Amniotic epithelial cell (primary cell): ENCODE measurements at places on chromosomes 1 and 21.

DNA sequence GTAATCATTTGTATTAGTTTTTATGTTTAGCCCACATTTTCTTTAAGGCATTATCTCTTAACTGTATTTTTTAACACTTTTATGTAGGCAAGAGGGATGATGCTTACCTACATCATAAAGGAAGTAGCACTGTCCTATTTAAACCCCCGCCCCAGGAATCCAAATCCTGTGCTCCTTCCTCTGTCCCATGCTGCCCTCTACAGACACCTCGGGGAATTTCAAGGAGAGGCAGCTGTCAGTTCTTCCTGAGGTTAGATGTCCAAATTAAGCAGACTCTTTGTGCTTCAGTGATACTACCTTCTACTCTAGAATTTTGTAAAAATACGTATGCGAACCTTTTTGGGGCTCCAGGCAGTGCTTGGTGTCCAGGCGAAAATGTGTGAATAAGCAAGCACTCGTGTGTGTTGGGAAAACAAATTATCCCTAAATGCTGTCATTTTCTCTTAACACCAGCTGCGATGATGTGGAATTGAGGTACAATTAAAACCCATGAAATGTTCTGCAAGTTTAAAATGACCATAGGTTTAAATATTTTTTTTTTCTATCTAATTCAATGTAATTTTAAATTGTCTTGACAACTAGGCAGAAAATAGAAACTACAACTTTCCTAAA lies 19.2 kb downstream of the CRCT1 start:
- peak; percentile 3 for DNase-seq

GRCh38 chr1:56095696-56096665 lies 483.4 kb downstream of the PLPP3 start:
- peak; percentile 92 for DNase-seq

GRCh38 chr1:223716302-223716862 lies 4.0 kb downstream of the CAPN2 start:
- DNase-seq, result peak; percentile 84

GRCh38 chr1:66395202-66396061 lies 138.5 kb upstream of the SGIP1 start:
- peak; percentile 40 for DNase-seq

DNA sequence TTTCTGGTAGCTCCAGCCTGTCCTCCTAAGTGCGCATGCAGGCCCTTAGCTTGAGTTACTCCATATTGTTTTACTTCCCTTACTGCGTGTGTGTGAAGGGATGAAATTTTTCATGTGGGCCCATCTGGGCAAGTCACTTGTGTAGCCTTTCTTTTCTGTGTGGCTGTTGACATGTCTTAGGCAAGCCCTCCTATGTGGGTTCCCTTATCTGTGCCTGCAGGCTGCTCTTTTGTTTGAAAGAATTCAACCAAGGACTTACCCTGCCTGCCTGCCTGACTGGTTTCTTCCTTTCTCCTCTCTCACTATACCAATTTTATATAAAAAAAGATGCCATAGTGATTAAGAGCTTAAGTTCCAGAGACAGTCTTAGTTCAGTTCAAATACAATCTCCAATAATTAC lies 249.3 kb downstream of the ATG4C start:
- no peak for DNase-seq

- no peak for DNase-seq
Observed at GRCh38 chr1:175319912-175320230, 127.3 kb upstream of the KIAA0040 start.

GRCh38 chr1:22259551-22260282 lies 116.8 kb upstream of the WNT4 start:
- no peak for DNase-seq

DNA sequence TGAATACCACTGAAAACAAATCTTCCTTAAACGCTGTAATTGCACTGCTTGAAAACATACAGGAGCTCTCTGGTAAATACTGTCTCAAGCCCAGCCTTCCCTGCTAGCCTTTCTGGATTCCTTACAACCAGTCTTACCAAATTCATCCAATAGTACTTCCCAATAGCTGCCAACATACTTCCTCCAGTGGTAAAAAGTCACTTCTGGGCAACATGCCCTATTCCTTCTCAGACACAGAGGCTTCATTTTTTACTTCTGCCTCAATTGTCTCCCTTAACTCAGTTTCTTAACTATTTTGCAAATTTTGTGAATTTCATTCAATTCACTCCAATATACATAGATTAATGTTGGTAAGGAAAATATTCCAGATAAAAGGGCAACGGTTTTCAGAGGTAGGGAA lies 166.3 kb downstream of the TBX15 start:
- DNase-seq, result no peak

DNA sequence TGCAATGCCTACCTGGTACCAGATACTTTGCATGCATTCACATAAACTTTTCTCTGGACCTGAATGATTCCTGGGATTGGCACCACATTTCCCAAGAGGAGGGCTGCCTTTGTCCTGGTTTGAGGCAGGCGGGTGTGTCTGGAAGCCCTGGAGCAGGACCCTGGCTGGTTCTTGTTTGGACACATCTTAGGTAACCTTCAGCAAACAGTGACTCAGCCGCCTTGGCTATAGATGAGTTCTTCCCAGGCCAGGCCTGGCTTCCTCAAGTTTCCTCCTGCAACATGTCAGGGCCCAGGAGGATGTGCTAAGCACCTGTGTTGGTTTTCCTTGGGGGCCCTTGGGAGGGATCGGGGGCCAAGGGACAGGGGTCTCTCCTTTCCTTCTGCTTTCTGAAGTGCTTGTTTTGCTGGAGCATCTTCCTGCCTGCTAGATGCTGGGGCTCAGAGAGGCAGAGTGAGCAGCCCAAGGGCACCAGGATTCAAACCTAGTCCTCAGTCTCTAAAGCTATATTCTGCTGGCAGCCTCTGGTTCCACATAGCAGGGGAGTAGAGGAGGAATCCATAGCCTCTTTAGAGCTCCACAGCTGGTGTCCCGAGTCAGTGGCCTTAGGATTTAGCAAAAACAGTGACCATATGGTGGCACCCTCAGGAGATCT lies 38.2 kb downstream of the PAX7 start:
- no peak for DNase-seq

GRCh38 chr1:96080925-96081324 lies 640.7 kb upstream of the PTBP2 start:
- DNase-seq, result peak; percentile 22

DNA sequence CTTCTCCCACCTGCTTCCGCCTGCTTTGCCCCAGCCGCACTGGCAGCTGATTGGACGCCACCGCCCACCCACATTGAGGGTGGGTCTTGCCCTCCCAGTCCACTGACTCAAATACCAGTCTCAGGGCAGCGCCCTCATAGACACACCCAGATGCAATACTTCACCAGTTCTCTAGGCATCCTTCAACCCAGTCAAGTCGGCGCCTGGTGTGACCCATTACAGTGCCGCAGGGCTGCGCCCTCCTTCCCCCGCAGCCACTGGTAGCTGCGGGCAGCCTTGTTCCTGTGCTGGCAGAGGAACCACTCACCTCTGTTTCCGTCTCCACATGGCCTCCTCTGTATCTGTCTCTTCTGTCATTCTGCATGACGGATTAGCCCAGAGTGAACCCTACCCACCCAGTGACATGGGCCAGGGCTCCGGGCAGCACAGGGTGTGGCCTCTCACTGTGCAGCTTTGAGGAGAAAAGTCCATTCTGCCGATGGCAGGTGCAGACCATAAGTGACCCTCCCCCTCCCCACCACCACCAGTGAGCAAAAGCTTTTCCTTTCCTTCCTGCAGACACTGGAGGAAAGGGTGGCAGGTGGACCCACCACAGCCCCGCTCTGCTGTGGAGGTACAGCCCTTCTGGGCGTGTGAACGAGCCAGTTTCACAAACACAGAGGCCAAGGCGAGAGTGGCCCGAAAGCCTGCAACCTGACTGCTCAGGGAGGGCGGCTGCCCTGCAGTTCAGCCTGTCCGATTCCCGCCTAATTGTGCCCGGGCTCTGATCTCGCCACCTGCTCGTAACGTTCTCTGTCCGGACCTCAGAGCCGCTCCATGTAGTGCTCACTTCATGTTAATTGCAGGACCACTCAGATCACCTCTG lies 57.1 kb downstream of the FAAP20 start:
- DNase-seq, result no peak

DNA sequence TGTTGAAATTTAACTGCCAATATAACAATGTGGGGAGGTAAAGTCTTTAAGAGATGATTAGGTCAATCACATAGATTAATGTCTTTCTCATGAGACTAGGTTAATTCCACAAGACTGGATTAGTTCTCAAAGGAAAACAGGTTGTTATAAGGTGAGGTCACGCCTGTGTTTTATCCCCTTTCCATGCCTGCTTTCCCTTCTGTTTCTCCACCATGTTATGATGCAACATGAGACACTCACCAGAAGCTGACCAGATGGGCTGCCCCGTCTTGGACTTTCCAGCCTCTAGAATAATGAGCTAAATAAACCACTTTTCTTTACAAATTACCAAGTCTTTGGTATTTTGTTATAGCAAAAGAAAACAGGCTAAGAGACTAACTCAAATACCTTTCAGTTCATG lies 70.8 kb downstream of the DDAH1 start:
- DNase-seq, result peak; percentile 51

DNA sequence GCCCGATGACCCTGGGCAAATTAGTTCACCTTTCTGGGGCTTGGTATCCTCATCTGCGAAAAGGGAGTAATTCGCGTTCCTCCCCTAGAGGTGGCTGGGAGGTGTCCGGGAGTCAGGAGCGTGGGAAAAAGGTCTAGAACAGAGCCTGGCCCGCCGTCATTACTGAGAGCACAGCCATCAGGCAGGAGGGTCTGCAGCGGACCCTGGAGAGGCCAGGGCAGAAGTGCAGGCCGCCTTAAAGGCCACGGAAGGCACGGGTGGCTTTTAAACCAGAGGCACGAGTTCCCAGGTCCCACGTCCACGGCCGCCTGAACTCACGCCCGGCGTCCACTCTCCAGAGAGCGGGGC lies 850 bp downstream of the PANK4 start:
- DNase-seq, result no peak

DNA sequence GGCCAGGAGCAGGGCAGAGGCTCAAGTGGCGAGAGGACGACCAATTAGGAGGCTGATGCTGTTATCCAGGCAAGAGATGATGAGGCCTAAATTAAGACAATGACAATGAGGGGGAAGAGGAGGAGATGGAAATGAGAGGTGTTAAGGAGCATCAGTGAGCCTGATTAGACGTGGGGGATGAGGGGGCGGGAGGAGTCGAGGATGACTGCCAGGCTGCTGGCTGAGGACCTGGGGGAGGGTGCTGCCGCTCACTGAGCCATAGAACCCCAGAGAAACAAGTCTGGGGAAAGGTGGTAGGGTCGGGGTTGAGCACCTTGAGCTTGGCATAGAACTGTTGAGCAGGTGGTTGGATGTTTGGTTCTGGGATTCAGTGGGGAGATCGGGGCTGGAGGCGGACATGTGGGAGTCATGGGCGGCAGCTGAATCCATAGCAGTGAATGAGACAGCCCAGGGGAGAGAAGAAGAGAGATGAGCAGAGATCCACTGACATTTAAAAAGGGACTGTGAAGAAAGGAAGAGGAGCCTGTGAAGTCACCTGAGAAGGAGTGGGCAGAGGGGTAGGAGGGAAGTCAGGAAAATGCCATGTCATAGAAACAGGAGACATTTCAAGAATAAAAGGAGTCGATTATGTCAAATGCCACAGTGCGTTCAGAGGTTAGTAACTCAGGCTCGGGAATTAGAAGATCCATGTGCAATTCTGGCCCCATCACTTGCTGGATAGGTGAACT lies 28.5 kb downstream of the DLGAP3 start:
- no peak for DNase-seq

- no peak for DNase-seq
Observed at GRCh38 chr1:226487921-226488320, 60.6 kb upstream of the STUM start.
